Spinal cord (tissue), 10 donors: ENCODE measurements at places on chromosomes 1 and 21. TPM values are rescaled to one million over a fixed set of nuclear protein-coding genes. Genes with fewer than 3 reads are reported as not detected.

Gene LCE6A
- not detected for total RNA-seq

DNA sequence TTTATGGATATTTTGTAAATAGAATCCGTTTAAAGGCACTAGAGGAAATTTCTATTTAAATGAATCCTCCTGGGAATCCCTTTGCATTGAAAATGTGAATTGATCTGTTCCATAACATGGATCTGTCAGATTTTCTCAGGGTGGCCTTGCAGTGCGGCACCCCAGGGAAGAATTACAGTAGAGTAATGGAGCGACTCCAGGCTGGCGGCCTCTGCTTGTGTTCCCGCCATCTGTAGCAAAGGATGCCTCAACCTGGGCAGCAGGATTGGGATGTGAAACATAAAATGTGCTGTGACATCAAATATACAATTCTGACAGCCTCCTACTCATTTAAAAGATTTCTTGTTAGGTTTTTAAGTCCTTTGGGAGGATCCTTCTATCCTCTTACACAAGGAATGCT, 115.9 kb downstream of the RHOU start:
- no peak for DNase-seq

DNA sequence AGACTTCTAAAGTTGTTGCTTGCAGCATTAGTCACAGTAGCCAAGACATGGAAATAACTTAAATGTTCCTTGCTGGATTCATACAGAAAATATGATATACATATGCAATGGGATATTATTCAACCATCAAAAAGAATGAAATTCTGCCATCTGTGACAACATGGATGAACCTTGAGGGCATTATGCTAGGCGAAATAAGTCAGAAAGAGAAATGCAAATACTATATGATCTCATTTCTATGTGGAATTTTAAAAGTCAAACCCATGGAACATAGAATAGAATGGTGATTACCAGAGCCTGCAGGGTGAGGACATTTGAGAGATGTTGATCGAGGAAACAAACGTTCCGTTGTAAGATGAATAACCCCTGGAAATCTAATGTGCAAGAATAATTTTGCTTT, 43.0 kb downstream of the CRB1 start:
- no peak for DNase-seq

DNA sequence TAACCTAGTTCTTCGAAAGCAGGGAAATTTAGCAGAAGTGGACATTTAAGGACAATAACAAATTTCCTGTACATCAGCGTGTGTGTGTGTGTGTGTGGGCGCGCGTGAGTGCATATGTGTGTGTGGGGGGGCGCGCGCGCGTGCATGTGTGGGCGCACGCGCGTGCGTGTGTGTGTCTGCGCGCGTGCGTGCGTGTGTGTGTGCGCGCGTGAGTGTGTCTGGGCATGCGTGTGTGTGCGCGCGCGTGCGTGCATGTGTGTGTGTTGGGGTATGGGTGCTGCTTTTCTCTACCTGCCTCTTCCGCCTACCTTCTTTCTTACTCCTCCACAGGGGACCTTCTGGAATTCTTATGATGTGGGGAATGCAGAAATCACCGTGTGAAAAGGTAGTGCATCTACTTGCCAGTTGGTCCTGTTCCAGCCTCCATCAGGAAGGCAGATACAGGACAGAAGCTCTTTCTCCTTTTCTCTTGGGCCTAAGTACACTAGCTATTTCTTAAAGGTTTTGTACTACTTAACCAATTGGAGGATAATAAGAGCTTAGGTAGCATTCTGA, 165.4 kb upstream of the KCNK2 start:
- no peak for DNase-seq

DNA sequence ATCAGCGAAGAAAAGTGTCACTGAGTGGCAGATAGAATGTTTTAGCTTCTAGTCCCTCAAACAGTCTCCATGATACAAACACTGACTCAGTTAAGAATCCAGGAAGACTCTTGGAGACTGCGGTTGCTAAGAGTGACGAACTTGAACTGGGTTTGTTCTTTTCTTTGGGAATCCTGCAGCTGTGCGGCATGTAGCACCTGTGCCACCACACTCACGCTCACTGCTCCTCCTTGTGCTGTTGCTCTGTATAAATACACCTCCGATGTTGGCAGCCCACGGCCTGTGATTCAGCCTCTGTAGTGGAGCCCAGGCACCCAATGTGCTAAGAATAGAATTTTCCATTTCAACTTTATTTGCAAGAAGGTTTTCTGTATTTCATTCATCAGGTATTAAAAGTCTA, 5.5 kb upstream of the PPIE start:
- DNase-seq = no peak
